Stimulated activated CD8-positive, alpha-beta memory T cell treated with anti-CD3 and anti-CD28 coated beads, Interleukin-4, amount 100 ng/mL, for 24 hours (primary cell): ENCODE measurements at places on chromosomes 7 and 10.

DNA sequence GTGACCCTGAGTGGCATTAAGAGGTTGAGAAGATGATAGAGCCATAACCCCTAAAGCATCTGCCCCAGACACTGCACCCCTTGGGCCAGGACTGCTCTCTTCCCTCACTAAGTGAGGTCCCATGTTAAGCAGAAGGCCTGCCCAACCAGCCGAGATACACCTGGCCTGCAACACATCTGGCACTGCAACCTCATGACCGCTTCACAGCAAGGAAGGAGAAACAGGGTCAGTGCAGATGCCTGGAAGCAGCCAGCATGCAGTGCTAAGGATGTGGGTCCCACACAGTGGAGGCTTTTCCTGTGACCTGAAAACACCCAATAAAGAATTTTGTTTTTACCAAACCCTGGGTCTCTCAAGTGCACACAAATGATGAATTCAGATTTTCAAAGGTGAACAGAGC, 7.4 kb downstream of the NOD1 start:
- no peak for DNase-seq

DNA sequence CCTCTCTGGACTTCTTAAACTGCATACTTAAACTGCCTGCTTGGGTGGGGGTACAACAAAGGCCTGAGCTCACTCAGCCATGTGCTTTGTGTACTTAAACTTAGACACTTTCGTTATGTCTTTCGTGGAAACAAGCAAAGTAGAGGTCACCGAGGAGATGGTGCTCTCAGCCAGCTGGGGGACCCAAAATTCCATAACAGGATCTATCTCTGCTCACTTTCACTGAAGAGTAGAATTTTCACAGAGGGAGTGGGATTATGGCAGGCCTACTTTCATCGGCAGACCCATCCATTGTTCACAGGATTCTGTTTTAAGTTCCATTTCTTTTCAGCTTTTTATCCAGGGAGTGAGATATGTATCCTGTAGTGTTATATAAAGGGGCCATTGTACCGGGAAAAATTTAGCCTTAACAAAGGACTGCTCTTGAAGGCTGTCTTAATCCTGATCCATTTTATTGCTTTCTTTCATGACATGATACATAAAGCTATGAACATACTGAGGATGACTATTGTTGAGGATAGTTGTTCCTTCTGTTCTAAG, 370.0 kb upstream of the GHITM start:
- DNase-seq, result no peak

GRCh38 chr7:101248276-101248675, 3.4 kb upstream of the FIS1 start:
- no peak for DNase-seq

- no peak for DNase-seq
These were observed 15.1 kb downstream of the ADD3 start for GRCh38 chr10:110022716-110023504.

DNA sequence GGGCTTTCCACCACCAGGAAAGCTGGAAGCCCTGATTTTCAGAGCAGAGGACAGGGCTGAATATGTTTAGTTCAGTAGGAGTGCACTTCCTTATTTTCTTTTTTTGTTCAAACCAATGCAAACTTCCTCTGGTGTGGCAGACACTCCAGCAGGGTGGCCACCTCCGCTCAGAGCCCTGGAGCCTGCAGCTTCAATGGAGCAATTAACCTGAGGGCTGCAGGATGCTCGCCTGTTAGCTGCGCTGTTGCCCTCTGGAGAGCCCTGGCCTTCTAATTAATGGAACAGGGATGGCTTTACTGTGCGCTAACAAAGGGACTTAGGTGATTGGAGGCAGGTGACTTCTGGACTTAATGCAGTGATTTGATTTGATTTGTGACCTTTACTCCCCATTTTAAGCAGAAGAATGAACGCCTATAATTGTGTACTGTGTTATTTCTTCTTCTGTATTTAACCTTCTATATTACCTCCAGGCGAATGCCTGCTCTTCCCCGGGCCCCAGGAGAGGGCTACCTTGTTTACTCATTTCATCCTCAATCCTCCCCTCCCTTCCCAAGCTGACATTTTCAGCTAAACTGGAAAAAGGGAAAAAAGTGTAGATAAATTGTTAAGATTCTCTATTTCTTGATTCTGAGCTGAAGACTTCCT, 123.0 kb upstream of the CTBP2 start:
- DNase-seq, result no peak

GRCh38 chr10:7529638-7530037, 118.8 kb upstream of the SFMBT2 start:
- no peak for DNase-seq

DNA sequence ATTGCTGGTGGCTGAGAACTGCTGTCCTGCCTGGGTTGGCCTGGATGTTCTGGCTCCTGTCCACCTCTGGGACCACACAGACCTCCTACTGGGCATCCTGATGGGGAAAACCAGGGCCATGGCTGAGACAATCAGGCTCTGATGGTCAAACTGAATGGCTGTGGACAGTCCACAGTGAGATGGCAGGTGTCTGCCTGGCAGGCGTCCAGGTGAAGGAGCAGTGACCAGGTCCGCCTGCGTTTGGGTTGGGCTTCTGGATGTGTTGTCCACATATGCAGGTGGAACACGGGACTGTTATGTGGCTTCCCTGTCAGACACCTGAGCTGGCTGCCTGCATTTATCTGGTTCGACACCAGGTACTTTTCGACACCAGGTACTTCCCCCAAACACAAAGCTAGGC, 241.7 kb downstream of the BUB3 start:
- no peak for DNase-seq

- DNase-seq, result no peak
These were observed 580.5 kb downstream of the AUTS2 start for GRCh38 chr7:70178787-70179186.

GRCh38 chr10:63760708-63761047, 239.5 kb downstream of the REEP3 start:
- no peak for DNase-seq

- no peak for DNase-seq
These were observed 18.6 kb downstream of the CUL1 start for GRCh38 chr7:148717266-148717793.

DNA sequence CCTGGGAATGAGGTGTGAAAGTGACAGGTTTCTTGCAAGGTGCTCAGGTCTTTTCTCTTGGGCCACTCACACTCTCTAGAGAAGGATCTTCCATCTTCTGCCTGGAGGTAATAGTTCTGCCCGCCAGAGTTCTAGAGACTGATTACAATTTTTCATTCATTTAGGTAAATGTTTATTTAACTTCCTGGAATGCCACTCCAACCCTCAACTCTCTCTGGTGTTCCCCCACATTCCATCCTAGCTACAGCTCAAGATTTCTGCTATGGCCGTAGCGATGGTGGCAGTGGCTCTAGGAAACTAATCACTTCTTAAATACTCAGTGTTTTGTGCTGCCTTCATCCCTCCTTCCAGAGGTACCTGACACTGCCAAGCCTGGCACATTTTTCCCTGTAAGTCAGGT, 174.6 kb downstream of the WDR11 start:
- DNase-seq, result no peak

DNA sequence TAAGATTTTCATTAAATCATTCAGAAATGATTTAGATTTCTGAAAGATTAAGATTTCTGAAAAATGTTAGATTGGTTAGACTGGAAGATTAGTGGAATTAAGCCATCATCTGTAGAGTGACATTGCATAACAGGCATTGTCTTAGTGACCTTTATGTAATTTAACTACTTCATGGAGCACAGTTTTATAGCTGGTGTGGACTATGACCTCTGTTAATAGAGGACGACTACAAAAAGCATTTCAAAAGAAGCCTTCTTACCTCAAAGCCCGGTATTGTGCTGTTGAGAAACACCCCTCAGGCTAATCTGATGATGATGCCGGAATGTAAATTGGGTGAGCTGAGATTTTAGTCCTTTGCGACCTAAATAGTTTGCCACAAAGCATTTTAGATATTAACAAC, 55.6 kb downstream of the GALNT11 start:
- no peak for DNase-seq

GRCh38 chr10:87531908-87532622, 27.4 kb downstream of the MINPP1 start:
- DNase-seq, result no peak

- DNase-seq, result no peak
These were observed 64.0 kb upstream of the EGR2 start for GRCh38 chr10:62880162-62880561.

GRCh38 chr7:50795253-50795652, 12.6 kb upstream of the GRB10 start:
- no peak for DNase-seq

GRCh38 chr10:23556727-23557440, 118.0 kb downstream of the OTUD1 start:
- DNase-seq, result no peak

DNA sequence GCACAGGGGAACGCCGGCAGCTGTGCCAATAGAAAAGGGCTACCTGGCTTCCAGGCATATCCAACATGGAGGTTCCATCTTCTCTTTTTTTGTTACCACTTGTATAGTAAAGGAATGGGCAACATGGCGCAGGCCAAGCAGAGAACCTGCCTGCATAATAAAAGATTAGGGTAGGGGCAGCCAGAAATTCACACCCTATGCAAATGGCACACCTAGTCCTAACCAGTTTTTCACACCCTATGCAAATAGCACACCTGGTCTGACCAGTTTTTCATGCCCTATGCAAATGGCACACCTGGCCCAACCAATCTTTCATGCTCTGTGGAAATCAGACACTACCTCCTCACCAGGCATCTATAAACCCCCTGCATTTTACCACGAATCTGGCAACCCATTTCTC, 369.5 kb downstream of the IPMK start:
- DNase-seq, result no peak

GRCh38 chr10:70561558-70561957, 41.0 kb downstream of the PRF1 start:
- no peak for DNase-seq

DNA sequence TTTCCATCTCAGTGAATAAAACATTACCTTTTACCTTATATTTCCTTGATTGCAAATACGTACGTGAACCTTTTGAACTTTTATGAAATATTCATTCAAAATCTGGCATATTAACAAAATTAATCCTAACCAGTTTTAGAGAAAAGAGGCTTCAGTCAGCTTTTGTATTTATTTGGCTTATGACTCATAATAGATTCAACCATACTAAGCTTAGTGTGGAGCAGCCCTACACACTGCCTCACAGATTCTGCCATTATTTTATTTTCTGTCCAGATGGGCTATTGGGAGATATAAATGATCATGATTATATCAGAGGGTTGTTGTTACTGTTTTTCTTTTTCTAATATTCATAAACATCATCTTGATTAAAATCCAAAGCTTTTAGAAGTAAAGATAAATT, 325.5 kb downstream of the GPR37 start:
- no peak for DNase-seq

DNA sequence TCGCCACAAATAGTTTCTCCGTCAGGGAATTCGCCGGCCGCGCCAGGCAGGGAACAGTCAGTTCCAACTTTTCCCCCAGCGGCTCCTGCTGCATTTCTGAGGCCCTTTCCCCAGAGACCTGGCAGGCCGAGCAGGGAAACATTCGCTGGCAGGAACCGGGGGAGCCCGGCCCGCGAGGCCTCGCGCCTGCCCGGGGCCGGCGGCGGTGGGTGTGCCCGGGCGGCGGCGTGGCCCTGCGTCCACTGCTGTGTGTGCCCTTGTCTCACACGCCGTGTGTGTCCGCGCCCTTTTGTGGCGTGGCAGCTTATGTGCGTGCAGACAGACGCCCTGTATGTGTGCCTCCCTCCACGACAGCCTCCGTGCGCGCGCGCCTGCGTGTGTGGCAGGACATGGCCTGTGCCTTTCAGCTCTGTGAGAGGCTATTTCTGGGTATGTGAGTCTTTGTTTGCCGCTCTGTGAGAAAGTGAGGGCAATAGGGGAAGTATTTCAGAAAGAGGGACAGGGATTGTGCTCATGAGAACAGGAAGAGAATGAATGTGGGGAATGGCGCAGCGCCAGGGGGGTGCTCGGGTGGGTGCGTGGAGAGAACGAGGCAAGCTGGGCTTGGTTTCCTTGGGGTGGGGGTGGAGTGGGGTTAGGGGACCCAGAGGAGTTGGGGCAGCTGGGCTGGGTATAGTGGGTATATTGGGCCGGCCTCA, 689 bp upstream of the SMARCD3 start:
- no peak for DNase-seq
